LHCN-M2 (cell line): ENCODE measurements at places on chromosomes 5 and 9.
A peak's percentile ranks its signal among the peaks of the same experiment; 100 is the strongest.

- DNase-seq: peak; percentile 48
These were observed 544 bp upstream of the ERCC6L2 start for GRCh38 chr9:95874989-95875304.

DNA sequence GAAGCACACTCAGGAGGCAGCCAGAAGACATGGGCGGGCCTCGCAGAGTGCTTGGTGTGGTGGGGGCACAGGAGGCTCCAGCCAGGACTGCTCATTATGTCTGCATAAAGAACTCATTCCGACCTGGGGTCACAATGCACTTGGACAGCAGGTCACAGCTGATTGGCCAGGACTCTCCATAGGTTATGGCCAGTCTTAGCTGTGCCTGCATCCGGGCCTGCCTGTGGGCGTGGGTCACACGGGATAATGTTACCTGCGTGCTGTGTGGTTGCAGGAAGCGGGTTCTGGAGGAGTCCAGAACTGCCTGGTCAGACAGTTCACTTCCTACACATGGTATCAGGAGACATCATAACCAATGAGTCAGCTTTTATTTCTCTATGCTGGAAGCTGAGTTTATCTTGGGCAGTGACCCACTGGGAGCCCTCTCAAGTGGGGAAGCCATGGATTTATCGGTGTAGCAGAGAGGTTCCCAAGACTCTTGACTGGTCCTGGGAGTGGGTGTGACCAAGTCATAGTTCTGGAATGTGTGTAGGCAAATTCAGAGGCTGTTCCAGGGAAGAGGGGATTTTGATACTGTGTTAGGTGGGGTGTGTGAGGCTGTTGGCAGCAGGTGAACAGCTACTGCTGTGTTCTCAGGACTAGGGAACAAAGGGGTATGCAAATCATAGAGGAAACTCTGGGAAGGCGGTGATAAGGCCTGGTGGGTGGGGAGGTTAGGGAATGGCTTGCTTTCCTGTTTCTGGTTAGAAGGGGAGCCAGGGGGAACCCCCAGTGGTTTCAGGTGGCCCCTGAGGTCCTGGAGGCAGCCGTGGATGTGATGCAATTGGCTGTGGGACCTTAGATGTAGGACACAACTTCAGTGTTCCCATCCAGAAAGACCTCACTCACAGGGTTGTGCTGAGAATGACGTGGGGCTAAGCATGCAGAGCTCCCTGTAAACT is 51.3 kb downstream of the ARHGEF37 start:
- DNase-seq: peak; percentile 81

DNA sequence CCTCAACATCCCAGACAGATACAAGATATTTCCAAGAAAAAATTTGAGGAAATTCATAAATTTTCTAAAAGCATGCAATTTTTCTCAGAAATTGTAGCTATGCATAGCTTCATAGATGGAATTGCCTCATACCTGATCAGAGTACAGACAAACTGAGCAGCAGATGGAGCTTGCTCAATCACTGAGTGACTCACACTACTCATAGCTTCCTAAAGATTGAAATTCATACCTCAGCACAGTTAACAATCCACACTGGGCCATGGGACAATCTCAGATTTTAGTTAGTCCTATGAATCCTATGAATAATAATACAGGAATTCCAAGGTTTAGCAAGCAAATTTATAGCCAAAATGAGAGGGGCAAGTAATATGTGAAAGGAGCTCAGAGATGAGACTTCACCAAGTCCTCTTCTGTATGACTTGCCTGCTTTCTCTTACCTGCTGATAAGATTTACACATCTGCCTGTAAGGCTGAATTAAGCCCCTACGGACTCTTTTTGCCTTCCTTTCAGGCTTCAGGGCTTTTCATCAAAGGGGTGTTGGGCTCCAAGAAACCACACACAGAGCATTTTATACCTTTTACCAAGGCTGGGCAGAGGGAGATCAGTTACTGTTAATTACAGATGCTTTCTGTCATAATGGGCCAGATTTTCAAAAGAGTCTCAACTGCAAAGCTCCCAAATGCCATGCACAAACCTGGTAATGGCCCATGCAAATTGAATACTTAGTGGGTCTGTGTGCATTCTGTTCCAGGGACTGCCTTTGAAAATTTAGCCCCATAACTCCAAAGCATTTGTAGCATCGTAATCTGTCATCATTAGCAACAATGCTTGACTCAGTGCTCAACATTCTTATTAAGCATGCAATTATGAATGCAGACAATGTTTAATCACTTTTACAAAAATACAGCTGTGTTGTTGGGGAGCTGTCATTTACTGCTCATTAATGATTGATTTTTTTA is 439.3 kb downstream of the DTWD2 start:
- DNase-seq: peak; percentile 2

DNA sequence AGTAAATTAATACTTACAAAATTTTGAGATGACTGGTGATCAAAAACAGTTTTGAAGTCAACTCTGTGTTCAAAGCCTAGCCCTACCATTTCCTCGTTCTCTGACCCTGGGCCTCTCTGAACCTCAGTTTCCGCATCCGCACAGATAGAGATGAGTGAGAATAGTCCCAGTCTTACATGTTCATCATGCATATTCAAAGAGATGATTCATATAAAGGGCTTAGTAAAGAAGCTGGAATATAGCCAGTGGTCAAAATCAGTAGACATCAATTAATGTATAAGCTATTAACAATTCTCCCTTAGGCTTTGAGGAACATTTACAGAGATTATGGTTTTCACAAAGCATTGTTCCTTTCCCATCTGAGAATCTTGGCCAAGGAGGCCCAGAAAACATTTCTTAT is 250.6 kb downstream of the SPOCK1 start:
- no peak for DNase-seq

- no peak for DNase-seq
These were observed 235.5 kb upstream of the ZNF608 start for GRCh38 chr5:124981901-124982300.

- DNase-seq: peak; percentile 82
These were observed 97.1 kb downstream of the UNC13B start for GRCh38 chr9:35258660-35259474.

DNA sequence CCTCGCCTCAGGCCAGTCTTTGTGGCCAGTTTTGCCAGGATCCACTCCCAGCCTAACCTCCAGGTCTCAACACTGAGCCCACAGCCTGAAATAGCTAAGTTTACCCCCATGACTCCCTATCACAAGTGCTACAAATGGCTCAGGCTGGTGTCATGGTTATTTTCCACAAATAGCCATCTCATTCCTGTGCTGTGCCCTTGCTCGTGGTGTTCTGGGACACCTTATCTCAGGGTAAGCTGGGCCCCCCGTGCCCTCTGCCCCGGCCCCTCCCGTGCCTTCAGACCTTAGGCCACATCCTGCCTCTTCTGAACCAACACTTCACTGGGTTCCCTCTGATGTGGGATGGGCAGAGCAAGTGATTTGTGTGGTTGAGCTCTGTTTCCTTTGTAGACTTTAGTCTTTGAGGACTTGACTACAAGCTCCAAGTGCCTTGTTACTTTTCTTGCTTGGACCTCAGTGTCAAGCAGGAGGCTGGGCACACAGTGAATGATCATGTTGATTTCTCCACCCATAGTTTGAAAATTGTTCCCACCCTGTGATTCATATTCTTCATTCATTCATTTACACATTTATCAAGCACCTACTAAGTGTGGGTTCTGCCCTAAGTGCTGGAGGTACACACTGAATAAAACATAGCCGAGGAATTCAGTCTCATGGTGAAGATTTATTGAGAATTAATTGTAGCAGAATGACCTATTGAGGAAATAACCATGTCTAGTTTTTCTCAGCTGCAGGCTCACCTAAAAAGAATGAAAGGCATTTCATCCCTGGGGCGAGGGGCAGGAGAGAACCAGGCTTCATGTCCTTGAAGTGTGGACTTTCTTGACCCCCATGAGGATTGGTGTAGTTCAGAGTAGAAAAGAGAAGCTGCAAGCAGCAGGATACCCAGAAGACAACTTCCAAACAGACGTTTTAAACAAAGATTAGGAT is 84.5 kb upstream of the CTNNA1 start:
- no peak for DNase-seq

DNA sequence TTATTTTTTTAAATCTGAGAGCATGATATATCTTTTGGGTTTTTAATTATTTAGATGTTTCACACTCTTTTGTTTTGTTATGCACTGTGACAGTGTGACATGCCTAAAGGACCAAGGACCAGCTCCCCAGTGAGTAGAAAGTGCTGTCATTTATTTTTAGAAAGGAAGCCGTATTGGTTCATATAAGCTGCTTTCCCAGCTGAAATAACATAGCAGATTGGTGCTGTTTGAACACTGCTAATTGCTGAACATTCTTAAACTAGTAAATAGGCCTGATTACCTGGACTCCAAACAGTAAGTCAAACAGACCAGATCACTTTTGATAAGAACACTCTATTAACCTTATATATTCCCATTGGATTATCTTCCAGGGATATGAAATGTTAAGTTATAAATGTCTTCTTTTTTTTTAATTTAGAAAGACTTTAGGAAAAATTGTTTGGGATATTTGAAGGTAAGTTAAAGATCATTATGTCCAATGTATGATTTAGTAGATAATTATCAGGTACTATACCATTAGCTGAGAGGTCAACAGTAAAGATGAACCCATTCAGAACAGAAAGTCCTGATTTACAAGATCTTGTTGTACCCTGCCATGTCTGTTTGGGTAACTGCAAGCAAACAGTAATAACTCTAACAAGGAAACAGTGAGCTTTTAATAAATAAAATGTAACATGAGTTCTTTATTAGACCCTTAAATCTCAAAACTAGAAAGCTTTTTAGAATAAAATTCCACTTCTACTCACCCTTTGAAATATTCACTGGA is 27.8 kb upstream of the ELL2 start:
- DNase-seq: no peak

DNA sequence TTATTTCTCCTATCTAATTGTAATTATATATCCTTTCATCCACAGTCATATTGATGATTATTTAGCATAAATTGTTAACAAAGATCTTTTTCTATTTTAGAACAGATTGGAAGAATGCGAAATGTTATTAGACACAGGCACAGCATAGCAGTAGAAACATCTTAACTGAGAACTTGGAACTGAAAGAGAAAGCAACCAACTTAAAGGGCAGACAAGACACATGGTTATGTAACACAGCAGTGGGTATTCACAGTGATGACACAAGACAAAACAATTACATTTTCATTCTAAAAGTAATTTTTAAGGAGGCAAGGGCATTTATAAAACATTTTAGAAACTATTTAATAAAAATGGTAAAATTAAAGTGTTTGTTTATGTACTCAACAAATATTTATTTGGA is 57.7 kb upstream of the MEF2C start:
- no peak for DNase-seq

GRCh38 chr5:82828211-82828610 is 249.0 kb downstream of the TMEM167A start:
- DNase-seq: no peak

- no peak for DNase-seq
These were observed 89.6 kb downstream of the AMBP start for GRCh38 chr9:113988385-113989016.

DNA sequence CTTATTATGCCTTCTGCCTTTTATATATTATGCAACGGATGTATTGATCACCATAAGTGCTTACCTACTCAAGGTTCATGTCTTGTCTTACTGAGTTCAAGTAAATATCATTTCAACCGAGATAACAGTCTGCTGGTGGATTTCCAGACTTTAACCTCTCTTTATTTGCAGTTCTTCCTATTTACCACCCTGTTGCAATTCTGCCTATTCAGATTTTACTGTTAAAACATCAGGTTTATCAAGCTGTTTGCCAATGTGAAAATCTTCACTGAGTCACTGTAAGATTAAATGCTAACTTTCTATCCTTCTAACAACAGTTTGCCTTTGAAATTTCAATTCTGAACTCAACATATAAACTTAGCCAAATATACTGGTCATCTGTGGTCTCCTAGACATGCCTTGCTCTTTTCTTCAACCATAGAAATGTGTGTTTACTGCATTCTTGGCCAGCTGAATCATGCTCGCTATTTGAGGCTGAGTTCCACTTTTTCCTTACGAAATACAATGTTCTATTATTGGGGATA is 471.7 kb upstream of the RORB start:
- no peak for DNase-seq

DNA sequence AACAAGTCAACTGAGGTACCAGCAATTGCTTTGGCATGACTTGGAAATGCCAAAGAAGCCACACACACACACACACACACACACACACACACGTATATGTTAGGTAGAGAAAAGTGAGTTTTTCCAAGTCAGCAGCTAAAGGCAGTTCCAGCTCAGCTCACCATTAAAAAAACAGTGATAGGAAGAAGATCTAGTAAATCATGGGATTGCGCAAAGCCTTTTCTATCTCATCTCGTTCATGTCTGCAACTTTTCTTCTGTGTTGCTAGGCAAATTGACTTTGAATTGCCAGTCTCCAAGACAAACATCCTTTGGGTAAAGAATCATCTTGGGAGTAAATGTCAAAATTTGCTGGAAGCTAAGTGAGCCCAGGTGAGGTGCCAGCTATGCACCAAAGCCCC is 500.1 kb downstream of the ENC1 start:
- no peak for DNase-seq

GRCh38 chr9:69265891-69266290 is 59.1 kb upstream of the ENTREP1 start:
- peak; percentile 7 for DNase-seq

DNA sequence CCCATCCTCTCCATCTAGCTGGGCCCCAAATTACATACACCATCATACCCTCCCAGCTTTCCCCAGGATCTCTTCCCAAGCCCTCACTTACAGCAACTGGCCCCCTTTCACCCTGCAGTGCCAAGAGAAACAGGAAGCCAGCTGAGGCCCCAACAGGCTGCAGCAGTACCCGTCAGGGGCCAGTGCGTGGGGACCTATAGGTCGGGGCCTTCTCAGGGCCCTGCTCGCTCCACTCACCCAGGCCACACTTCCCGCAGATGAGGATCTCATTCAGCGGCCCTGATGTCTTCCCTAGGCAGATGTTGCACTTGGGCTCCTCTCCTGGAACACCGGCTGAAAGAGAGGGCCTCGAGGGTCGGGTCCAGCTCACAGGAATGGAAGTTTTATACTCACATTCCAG is 6.8 kb downstream of the PHF19 start:
- no peak for DNase-seq
